ENCODE measurements at places on chromosomes 7 and 10. TPM values are rescaled to one million over a fixed set of nuclear protein-coding genes. Genes with fewer than 3 reads are reported as not detected.

CYP17A1 gene
- total RNA-seq, result 1.9 TPM

HOXA6 gene
- total RNA-seq, result not detected

CCDC201 gene
- total RNA-seq, result not detected

CYP3A5 gene
- total RNA-seq, result 0.63 TPM

GRM3 gene
- not detected for total RNA-seq

GRCh38 chr10:50422259-50422658 is 170.9 kb upstream of the ASAH2 start:
- DNase-seq, result no peak

DNA sequence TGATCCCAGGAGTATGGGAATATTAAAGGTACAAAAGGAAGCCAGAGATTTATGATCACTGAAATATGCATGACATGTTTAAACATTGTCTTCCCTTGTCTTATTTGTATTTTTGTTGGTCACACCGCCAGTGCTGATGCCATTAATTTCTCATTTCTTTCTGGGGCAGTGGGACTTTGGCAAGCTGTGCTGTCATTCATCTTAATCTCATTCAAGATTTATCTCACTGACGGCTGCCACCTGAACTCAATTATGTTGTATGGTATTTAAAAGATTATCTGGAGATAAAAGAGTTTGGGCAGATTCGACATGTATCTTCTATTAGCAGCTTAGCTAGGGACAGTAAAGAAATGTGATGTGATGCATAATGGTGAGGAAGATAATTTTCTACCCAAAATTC is 284.9 kb upstream of the PLXDC2 start:
- DNase-seq, result no peak

DNA sequence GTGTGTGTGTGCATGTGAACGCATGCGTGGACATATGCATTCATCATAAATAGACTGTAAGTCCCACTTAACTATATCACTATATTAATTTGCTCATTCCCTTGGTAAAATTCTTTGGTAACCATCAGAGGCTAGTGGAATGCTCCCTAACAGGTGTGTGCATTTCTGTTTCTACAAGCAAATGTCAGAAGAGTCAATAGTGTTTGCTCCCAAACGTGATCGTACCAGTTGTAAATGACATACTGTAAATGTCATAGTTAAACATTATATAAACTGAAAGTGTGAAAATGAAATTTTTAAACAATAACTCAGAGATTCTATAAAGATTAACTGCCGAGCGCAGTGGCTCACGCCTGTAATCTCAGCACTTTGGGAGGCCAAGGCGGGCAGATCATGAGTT is 94.6 kb downstream of the ANLN start:
- no peak for DNase-seq

DNA sequence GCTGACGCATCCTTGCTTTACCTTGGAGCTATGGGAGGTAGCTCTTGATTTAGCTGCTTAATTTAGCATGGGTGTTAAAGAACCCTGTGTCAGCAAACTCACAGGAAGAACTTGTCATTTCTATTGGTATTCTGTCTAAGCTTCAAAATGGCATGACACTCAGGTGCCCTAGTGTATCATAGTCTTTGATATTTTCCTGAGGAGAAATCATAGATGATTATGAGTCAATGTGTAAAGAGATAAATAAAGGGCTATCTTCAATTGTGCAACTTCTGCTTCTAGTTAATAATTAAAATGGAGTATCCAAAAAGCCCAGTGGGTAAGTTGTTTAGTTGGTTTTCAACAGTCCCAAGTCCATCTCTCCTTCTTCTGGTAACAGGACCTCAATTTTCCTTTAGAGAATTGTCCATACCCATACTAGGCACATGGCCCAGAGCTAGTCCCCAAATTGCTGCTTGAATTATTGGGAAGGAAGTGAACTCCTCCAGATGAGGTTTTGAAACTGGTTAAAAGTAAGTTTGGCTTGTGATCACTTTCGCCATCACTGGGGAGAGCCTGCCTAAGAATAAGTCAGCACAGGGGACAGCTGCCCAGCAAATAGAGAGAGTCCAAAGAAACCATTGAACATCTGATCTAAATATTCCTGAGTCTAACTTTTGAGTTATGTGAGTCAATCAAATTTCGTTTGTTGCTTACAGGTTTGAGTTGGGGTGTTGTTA is 169.0 kb upstream of the PHYHIPL start:
- no peak for DNase-seq
